Nucleus accumbens (tissue), 56 donors: ENCODE measurements at places on chromosomes 13 and 19.

DNA sequence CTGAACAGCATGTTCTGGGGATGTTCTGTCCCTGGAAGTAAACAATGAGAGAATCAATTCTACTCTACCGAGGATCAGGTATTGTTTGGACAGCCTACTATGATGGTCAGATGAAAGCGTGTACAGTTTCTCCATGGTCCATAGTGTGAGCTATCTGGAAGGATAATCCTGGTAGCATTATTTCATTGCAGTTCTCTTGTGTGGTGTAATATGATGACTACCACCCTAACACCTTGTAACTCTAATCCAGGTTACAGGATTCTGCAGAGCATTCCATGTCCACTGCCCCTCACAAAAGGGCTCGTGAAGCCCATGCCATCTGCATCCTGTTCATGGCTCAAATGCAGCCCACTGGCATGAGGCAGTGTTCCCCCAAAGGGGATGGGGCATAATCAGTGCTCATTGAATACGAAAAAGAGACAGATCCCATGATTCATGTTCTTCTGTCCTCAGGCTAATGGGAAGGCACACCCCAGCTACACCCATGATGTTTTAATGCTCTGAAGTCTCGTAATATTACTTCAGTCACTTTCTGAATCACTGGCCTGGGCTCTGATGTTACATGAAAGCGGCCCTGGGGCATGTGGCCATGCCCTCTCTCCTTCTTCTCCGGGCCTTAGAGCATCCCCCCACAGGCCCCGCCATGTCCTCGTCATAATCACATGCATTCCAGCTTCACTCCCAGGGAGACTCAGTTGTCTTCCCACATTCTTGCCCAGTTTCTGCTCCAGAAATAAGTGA, 68.4 kb downstream of the HSPH1 start:
- DNase-seq = no peak

DNA sequence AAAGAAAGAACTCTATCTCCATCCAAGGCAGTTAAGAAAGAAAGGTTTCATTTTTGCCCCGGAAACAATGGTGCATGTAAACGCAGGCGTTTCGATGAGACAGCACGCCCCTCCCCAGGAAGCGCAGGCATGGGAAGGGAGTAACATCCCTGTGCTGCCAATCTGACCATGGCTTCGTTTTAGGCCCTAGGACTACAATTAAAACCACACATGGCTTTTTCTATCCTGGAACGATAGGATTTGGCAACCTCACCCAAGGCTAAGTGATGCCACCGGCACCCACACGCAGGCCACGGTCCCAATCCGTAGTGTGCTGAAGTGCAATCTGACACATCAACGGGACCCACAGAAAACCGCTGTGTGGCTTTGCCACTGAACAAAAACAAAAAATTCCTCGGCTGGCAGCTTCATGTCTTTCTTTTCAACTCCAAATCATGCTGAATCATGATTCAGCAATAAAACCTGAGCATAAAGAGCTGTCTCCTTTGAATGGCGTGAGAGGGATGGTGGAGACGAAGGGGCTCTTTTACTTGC, 24.2 kb downstream of the RANBP3 start:
- DNase-seq = no peak

DNA sequence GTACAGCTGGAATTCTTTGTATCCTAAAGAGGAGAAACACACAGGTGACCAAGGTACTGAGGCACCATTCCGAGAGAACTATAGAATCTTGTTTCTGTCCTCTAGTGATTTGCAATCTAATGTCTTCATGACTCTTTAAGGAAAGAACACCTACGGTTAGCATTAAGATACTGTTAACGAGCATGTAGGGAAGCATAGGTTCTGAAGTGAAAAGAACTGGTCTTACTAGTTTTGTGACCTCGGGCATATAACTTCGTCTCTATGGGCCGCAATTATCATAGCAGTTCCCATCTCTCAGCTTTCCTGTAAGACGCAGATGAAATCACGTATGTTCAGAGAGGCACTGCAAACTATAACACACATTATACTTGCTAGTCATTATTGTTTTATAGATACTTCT, 193.0 kb upstream of the NBEA start:
- DNase-seq = no peak

- DNase-seq = no peak
These were observed 45.8 kb downstream of the RUBCNL start for GRCh38 chr13:46341112-46341711.

DNA sequence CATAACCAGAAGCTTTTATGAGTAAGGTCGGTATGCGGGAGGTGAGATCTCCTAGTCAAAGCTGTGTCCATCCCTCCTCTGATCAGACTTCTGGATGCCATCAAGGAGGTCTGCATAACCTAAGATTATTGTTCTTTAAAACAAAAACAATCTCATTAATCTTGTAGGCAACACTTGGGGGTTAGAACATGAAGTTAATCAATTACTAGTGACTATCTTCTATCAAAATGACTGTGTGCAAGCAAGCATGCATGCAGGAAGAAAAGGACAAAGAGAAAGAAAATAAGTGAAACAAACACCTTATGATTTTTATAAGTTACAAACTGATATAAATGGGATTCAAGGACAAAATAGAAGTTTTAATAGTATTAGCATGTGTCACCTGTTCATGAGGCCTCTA, 2435.9 kb upstream of the PCDH20 start:
- no peak for DNase-seq

- DNase-seq = no peak
These were observed 79.8 kb upstream of the FLT1 start for GRCh38 chr13:28574617-28575142.

GRCh38 chr13:52924289-52925148, 76.1 kb upstream of the PCDH8 start:
- no peak for DNase-seq

DNA sequence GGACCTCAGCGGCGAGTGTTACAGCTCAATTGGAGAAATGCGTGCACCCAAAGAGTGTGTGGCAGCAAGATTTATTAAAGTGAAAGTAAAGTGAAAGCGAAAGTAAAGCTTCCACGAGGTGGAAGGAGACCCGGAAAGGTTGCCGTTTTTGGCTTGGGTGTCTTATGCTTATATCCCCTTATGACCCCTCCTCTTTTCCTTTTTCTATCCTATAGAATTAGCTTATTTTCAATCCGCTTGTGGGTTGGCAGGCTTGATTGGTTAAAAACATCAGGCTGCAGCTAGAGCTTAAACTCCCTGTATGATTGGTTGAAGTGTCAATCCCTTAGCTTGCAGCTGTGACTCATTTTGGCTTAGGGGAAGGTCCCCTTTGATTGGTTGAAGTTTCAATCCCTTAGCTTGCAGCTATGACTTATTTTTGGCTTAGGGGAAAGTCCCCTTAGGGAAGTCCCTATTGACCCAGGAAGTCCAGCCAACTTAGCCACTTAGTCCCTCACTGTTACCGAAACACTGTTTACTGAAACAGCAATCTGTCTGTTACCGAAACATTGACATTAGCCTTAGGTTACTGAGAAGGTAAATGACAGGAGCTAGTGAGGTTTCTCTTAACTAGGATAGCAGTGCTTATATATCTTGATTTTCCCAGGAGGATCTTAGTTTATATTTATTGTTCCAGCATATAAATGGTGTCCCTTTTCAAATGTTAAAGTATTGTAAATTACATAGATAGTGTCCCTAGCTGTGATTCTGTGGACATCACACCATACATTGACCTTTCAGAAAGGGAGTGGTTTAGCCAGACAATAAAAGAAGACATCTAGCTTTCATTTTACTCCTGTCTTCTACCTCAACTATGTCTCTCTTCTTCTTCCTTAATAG, 575.8 kb downstream of the DACH1 start:
- DNase-seq = no peak

GRCh38 chr19:15225760-15226159, 6.5 kb downstream of the EPHX3 start:
- no peak for DNase-seq

- DNase-seq = no peak
These were observed 7.1 kb upstream of the SAMD1 start for GRCh38 chr19:14097532-14098151.

DNA sequence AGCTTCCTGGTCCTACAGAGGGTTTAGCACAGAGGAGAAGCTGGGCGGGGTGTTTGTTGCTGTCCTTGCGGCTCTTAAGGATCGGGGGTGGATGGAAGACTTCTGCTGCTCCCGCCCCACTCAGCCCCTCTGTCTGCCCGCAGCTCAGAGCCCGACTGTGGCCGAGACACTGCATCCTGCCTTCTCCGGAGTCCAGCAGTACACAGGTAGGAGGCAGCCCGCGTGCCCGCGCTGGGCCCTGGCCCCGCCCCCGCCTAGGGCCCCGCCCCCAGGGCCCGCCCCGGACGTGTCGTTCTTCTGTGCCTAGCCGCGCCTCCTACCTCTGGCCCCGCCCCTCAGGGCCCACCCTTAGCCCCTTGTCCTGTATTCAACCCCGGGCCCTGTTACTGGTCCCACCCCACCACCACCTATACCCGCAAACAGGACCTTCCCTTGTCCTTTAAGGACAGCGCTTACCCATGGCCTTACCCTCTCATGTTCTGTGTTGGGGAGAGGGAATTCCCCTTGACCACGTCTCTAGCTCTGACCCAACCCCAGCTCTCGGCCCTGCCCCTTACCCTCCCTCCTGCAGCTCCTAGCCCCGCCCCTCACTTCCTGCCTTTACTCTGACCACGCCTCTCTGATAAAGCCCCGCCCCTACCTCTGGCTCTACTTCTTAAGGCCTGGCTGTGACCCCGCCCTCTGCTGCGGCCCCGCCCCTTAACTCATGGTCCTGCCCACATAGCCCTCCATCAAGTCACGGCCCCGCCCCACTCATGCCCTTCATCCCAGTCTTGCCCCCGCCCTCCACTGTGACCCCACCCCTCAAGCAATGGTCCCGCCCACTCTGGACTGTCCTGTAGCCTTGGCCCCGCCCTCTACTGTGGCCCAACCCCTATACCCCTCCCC, 60.5 kb downstream of the CELF5 start:
- DNase-seq = no peak

DNA sequence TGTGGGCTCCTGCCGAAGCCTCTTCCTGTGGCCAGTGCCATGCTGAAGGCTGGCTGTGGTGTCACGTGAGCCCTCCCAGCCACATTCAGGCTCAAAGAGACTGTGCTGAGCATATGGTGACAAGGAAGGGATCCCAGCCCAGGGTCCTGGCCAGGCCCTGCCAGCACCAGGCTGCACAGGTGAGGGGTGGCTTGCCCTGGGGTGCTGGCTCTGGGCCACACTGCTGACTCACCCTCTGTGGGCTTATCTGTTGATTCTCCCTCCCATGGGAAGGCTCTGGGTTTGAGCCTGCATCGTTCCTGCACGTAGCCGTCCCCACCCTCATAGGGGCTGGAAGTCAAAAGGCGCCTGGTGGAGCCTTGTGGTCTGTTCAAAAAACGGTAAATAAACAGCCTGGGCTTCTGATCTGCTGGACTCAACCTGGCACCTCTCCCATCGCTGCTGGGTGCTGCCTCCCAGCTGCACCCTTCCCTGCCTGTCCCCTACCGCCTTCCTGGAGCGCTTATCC, 31.1 kb downstream of the DNM2 start:
- peak; percentile 52 for DNase-seq

- no peak for DNase-seq
These were observed 218.8 kb upstream of the SGCG start for GRCh38 chr13:22961835-22962537.
